ENCODE measurements at places on chromosomes 7 and 10.

DNA sequence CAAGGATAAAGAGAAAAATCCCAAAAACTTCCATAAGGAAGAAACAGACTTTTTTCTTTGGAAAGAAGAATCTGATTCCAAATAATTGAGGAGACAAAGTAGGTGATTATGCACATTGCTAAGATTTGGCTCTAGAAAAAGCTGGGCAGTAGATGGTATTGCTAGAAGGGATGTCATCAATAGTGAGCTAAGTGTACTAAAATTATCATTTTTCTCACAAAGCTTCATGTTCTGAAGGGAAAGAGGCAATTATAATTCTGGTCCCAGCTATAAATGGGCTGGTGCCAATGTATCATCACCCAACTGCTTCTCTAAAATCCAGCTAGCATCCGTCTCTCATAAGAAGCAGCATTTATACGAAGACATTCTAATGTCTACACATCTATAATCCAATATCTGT lies 23.9 kb downstream of the STEAP1 start:
- no peak for DNase-seq

- DNase-seq, result no peak
Measured at GRCh38 chr7:101549734-101550133, 79.4 kb downstream of the MYL10 start.

GRCh38 chr7:137480824-137481365 lies 137.4 kb upstream of the PTN start:
- DNase-seq, result no peak

DNA sequence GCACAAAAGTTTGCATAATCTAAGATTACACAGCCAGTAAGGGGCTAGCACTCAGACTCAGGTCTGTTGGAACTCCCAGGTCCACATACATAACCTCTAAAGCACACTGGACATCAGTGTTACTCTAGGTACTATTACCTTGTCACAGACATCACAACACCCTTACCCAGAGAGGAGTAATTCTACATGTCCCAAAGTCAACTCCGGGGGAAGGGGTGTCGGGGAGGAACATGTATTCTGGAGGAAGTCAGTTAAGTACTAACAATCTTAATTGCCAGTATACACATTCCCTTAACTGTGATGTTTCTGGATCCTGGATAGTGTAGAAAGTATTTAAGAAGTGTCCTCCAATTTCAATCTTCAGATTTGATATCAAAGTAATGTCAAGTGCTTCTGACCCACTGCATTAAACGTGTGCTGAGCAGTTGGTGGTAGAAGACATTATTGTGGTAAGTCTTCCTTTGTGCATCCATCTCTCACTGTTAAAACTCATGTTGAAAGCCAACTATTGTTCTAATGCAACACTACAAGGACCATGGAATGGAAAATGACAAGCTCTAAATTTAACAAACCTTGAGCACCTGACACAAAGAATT lies 155.4 kb downstream of the CRPPA start:
- no peak for DNase-seq

GRCh38 chr7:155732286-155732685 lies 80.0 kb downstream of the SHH start:
- DNase-seq, result no peak

- DNase-seq, result no peak
Measured at GRCh38 chr10:58648131-58648530, 135.5 kb downstream of the BICC1 start.

DNA sequence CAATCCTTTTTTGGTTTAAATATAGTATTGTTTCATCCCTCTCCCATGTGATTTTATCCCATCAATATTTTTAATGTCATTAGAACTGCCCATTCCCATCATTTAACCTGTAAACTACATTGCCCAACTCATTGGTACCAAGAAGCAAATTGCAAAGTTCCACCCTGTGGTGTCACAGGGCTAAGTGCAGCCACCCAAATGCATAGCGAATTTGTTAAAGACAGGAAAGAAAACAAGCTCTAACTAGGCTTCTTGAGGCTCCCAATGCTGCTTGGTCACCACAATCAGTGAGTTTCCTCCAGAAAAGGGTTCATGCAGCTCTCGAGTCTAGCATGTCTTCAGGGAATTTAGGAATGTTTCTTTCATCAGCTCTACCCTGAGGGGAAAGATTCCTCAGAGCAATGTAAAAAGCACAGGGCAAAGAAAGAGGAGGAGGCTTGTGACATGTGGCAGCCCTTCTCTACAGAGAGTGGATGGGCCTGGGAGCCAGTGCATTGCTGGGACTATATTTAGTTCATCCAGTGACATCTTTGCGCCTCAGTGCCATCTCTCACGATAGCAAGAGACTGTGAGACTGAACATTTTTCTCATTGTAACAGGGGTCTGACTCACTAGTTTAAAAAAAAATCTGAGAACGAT lies 58.1 kb downstream of the CAV1 start:
- DNase-seq, result no peak

GRCh38 chr10:18400201-18400905 lies 251.0 kb downstream of the NSUN6 start:
- DNase-seq, result no peak

- DNase-seq, result no peak
Measured at GRCh38 chr10:58320351-58321049, 14.3 kb upstream of the UBE2D1 start.

- no peak for DNase-seq
Measured at GRCh38 chr7:144907577-144907976, 71.7 kb upstream of the TPK1 start.

GRCh38 chr7:41475801-41476459 lies 227.0 kb downstream of the INHBA start:
- no peak for DNase-seq

- no peak for DNase-seq
Measured at GRCh38 chr10:121851786-121852185, 76.0 kb downstream of the ATE1 start.

DNA sequence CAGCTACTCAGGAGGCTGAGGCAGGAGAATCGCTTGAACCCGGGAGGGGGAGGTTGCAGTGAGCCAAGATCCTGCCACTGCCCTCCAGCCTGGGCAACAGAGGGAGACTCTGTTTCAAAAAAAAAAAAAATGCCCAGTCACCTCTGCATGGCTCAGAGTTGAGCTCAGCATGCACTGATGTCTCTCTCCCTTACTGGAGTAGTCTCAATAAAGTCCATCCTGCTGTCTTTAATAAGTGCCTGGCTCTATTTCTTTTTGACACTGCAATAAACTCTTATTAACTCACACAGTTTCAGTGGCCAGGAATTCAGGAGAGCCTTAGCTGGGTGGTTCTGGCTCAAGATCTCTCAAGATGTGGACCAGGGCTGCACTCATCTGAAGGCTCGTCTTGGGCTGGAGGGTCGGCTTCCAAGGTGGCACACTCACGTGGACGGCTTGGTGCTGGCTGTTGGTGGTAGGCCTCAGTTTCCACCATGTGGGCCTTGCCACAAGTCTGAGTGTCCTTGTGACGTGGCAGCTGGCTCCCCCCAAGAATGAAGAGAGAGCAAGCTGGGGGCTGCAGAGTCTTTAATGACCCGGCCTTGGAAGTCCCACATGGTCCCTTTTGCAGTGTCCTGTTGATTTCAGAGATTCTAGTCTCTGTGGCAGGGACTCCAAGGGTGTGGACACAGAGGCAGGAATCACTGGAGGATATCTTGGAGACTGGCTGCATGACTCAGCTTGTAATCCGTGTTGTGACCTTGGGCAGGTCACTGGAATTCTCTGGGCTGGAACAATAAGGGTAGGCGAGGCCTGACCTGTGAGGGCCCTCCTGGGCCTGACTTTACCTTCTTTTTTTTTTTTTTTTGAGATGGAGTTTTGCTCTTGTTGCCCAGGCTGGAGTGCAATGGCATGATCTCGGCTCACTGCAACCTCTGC lies 85.9 kb upstream of the KMT2C start:
- DNase-seq, result no peak

DNA sequence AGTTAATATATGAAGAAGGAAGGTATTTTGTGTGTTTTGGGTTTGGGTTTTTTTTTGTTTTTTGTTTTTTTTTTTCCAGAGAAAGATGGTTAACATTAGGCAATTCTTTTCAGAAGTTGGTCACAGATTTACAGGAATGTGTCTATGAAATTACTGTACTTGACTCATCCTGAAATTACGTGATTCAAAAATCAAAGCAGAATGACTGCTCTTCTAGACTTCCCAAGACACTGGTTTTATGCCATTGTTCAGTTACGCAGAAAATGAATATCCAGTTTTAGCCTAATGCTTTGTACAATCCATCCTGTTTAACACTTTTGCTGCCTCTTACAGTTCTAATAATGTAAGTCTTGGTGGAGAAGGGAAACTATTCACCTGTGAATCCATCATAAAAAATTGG lies 39.7 kb upstream of the CELF2 start:
- no peak for DNase-seq

GRCh38 chr7:461453-462172 lies 58.0 kb downstream of the PDGFA start:
- DNase-seq, result no peak

DNA sequence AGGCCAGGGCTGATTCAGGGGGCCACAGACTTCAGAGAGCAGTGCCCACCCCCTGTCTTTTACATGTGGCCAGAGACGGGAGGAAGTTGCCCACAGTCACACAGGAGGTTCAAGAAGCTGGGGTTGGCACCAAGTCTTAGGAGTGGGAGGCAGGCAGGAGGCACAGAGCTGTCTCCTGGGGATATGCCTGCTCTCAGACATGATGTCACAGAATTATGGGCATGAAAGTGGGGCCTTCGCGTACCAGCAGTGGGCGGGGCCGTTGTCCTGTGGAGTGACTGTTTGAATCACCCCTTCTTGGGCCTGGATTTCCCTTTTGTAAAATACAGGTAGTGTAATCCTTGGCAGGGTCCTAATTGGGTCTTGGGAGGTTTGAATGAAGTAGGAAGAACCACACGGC lies 81.2 kb upstream of the PPIF start:
- DNase-seq, result no peak

- no peak for DNase-seq
Measured at GRCh38 chr7:127692200-127692599, 40.2 kb downstream of the SND1 start.

GRCh38 chr10:18000601-18001000 lies 48.9 kb downstream of the SLC39A12 start:
- no peak for DNase-seq

DNA sequence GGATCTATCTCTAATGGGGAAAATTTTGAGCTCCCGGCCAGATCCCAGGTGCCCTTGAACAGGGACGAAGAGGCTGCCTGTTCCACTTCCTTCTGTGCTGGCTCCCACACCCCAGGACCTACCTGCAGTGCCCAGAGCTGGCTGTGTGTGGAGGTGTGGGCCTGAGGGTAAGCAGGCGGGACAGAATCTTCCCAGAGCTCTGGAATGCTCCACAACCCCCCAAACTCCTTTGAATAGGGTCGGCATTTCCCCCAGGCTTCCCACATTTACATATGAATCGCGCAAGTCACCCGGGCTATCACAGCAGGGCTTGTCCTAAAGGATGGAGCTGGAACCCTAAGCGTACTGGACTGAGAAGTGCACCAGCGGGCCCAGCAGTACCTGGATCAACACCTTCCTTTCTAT lies 95.9 kb downstream of the DNMBP start:
- no peak for DNase-seq

DNA sequence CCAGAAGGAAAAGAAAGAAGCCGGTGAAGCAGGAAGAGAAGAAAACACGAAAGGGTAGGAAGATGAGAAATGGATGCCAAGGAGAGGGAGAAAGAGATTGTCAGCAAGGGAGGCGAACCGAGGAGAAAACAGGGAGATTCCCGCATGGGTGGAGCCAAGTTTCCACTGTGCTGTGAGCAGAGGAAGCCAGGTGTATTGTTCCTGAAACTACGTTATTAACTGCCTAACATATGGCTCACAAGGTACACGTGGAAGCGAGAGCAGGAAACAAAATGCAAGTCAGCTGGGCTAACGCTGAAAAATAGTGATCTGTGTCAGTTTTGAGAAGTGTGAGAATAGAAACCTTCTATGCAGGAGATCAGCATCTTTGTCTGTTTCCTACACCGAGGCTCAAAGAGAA lies 20.4 kb upstream of the HIPK2 start:
- no peak for DNase-seq

GRCh38 chr7:96663871-96664445 lies 45.7 kb downstream of the SEM1 start:
- no peak for DNase-seq

GRCh38 chr7:142776206-142776844 lies 5.6 kb downstream of the PRSS2 start:
- DNase-seq, result peak; percentile 59

DNA sequence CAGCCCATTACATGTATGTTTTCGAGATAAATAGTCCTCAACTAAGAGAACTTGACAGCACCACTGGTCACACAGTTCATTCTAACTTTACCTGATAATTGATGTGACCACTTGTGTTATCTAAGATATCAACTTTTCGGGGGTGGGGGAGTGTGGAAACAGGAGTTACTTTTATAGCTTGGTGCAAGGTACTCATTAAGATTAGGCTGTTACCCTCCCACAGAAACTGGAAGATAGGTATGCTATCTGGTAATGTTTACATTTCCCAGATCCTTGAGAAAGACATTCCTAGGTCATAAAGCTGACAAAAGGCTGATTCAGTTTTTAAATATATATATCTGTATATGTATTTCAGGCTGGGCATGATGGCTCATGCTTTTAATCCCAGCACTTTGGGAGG lies 11.1 kb downstream of the ERVW-1 start:
- DNase-seq, result no peak

DNA sequence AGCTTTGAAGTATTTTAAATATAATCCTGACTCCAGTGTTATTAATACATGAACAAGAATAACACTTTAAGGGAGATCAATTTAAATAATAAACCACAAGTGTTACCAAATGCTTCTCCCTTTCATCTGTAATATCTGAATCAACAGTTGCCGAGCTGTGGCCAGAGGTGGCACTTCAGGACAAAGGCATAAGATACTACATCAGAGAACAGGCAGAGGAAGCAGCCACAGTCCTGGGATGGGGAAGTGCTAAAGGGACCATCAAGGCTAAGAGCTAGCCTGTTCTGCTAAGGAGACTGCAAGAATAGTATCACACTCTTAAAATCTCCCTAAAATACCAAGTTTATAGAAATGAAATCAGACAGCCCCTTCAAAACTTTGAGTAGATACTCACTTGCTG lies 378.2 kb upstream of the PRKCQ start:
- no peak for DNase-seq

DNA sequence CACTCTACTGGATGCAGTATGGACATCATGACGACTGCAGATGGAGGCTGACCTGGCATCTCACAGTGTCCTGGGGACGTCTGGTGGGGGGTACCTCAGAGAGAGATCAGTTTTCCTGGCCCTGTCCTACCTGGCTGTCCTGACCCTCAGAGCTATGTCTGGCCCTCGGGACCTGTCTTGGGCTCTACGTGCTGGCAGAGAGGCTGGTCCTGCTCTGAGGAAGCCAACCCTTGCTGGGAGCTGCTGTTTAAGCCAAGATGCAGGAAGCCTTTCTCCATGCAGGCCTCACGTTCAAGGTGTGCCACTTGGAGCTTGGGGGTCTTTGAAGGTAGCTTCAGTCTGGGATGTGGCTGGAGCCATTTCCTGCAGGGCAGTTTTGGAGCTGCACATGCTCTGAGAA lies 42.1 kb upstream of the CXCL12 start:
- no peak for DNase-seq

Data from HS-27A (cell line).